GM12878 (cell line): ENCODE measurements at places on chromosomes 5 and 9. TPM values are rescaled to one million over a fixed set of nuclear protein-coding genes. Genes with fewer than 3 reads are reported as not detected.

The SLC22A4 gene
- total RNA-seq = 0.13 and 0.21 TPM in 2 replicates

The LCN15 gene
- total RNA-seq = not detected in 2 replicates

GRCh38 chr5:173807181-173807655 is 80.9 kb upstream of the CPEB4 start:
- DNase-seq = no peak
- H3K27ac ChIP-seq = no peak overlapping the region
- H3K4me3 ChIP-seq = no peak overlapping the region
- no peaks in the 10 kb centered on the region for H3K36me3 ChIP-seq
- no peaks in the 10 kb centered on the region for H3K27me3 ChIP-seq

GRCh38 chr5:64019746-64020145 is 57.5 kb upstream of the HTR1A start:
- no peaks in the 10 kb centered on the region for H3K27me3 ChIP-seq
- no peaks in the 10 kb centered on the region for H3K4me1 ChIP-seq
- no peak for DNase-seq
- H3K27ac ChIP-seq = no peak overlapping the region
- H3K4me3 ChIP-seq = no peak overlapping the region
- no peaks in the 10 kb centered on the region for H3K36me3 ChIP-seq

GRCh38 chr9:113577525-113578261 is 114.2 kb downstream of the RGS3 start:
- peaks cover 88% of the 10 kb centered on the region for H3K4me1 ChIP-seq
- H3K27ac ChIP-seq = peak overlapping the region; percentile 70; the same call in 1 of the 2 replicates
- no peak overlapping the region; the same call in 1 of the 2 replicates for H3K4me3 ChIP-seq
- no peak for DNase-seq
- no peaks in the 10 kb centered on the region for H3K27me3 ChIP-seq

DNA sequence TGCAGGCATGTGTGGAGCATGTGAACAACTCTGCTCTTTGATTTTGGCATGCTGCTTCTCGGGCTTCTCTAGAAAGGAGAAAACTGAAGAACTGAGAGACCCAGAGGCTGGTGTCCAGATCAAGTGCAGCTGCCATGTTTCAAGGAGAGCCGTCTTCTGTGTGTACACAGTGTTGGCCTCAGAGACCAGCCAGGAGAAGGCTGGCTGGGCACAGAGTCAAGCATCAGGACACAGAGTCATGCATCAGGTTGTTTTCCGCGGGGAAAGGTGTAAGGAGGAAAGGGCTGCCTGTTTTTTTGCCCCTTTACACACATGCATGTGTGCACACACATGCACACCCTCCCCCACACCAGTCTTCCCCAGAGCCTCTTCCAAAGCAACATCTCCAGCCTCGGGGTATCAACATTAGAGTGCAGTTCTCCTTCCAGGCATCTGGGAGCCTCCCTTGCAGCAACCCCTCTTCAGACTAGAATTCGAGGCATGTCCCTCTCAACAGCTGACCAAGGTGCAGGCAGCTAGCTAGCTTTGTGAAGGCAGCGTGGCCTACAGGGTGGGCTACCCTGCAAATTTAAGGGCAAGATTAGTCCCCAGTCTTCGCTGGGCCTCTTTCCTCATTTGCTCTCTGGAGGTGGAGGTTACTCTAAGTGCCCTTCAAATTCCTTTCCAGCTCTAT is 180.9 kb downstream of the AOPEP start:
- H3K27ac ChIP-seq = no peak overlapping the region
- no peak overlapping the region for H3K4me3 ChIP-seq
- H3K27me3 ChIP-seq = no peaks in the 10 kb centered on the region
- DNase-seq = no peak
- H3K4me1 ChIP-seq = no peaks in the 10 kb centered on the region
- H3K36me3 ChIP-seq = no peaks in the 10 kb centered on the region

DNA sequence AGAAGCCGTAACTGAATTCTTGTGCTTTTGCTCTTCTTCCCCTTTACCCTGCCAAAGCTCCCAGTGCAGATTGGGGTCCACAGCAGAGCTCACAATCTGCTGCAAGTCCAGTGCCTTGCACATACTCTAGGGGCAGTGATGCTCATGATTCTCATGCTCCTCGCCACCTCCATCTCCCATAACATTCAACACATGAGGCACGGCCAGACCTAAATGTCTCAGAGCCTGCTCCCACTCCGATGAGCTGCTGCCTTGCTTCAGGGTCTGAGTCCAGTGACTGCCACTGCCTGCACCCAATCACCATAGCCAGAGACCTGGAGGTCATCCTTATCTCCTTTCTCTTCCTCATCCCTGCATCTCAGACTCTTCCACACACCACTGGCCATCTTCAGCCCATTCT is 10.5 kb downstream of the CSF1R start:
- H3K27ac ChIP-seq = no peak overlapping the region
- DNase-seq = no peak
- H3K4me3 ChIP-seq = no peak overlapping the region
- H3K36me3 ChIP-seq = no peaks in the 10 kb centered on the region
- H3K27me3 ChIP-seq = no peaks in the 10 kb centered on the region

DNA sequence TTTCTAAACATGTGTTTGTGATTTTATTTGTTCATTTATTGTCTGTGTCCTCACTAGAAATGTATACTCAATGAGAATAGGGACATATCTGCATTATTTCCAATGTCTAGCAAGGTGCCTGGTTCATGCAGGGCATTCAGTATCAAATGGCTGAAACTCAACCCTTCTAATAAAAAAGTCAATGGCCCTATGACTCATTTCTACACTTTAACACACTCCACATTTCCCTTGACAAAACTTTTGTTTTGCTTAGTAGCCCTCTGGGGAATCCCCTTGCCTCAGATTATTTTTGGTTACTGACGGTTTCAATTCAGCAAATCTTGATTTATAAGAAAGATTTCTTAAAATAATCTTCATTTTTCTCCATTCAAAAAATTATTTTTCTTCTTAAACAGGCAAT is 206.0 kb upstream of the DMRTA1 start:
- DNase-seq = peak; percentile 25
- H3K36me3 ChIP-seq = no peaks in the 10 kb centered on the region
- no peak overlapping the region for H3K4me3 ChIP-seq
- peaks cover 7% of the 10 kb centered on the region for H3K27me3 ChIP-seq

DNA sequence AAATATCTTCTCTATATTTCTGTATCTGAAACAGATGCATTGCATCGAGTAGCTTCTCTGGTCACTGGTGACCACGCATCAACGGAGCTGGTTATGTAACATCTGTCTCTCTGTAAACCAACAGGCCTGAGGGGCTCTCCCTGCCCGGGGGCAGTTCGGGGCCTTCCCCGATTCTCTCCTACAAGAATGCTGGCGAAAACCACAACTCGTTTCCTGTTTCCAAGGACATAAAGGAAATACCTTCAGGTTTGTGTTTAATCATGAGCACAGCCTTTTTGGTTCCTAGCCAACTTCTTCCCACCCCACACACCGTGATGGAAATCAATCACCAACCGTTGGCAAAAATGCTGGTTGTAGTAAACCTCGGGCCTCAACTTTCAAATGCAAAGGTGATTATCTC is 25.1 kb downstream of the GDNF start:
- peaks cover 4% of the 10 kb centered on the region for H3K4me1 ChIP-seq
- H3K27me3 ChIP-seq = no peaks in the 10 kb centered on the region
- H3K36me3 ChIP-seq = no peaks in the 10 kb centered on the region
- no peak overlapping the region for H3K27ac ChIP-seq
- no peak overlapping the region for H3K4me3 ChIP-seq

- no peaks in the 10 kb centered on the region for H3K27me3 ChIP-seq
- no peaks in the 10 kb centered on the region for H3K4me1 ChIP-seq
- H3K4me3 ChIP-seq = no peak overlapping the region
- no peaks in the 10 kb centered on the region for H3K36me3 ChIP-seq
Observed at GRCh38 chr5:2199697-2200096, 317.0 kb upstream of the IRX4 start.
